ENCODE measurements at places on chromosomes 2 and 18.

DNA sequence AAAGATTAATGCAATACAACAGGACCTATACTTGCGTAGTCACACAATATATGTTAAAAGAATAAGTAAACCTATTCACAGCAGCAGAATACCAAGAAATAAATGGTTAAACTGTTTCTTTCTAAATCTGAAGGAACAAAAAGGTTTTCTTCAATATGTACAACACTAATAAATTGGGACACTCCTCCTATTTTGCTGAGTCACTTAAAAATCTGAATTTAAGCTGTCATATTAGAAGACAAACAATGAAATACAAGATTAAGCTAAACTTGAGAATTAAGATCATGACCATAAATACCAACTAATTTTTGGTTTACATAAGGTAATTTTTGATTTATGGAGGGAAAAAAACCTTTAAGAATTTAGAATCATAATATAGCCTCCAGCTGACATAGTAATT is 92.8 kb downstream of the ARHGEF33 start:
- DNase-seq, result no peak

DNA sequence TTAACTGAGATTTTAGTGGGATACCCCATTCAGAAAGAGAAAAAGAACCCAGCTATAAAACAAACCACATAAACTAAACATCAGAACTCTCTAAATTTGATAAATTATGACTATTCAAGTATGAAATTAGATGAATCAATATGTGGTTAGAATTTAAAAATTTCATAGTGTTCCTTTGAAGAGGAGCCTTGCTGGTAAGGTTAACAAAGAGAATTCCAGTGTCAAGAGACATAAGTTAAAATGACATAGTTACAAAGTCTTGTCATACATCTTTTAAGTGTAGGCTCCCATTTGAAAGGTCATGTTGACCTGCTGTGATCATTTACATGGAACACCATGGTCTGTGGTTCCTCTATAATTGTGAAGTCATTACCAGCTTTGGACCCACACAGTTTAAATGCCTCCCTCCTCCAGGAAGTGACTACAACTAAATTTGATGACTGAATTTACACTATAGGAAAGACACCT is 231.6 kb upstream of the ETAA1 start:
- DNase-seq, result no peak

GRCh38 chr2:144606466-144607095 is 86.7 kb upstream of the ZEB2 start:
- no peak for DNase-seq

DNA sequence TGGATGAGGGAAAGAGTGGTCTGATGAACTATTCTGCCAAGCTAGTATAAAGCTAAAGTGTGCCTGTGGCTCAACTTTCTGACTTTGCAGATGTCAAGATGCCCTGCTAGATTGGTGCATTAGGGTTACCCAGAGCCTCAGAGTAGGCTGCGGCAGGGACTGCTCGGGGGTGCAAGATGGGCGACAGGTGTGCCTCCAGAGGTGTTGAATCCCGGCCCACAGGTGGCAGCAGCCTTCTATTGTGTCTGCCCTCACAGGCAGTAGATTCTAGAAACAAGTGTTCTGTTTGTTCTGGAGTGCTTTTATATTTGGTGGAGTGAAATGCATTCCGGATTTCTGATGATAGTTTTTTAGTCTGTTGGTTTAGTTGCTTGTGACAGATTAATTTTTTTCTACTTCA is 131.6 kb upstream of the IL1R2 start:
- DNase-seq, result no peak

- no peak for DNase-seq
Observed at GRCh38 chr2:235049069-235049468, 97.3 kb downstream of the SH3BP4 start.

- no peak for DNase-seq
Observed at GRCh38 chr2:112795774-112796173, 11.5 kb upstream of the IL1A start.

DNA sequence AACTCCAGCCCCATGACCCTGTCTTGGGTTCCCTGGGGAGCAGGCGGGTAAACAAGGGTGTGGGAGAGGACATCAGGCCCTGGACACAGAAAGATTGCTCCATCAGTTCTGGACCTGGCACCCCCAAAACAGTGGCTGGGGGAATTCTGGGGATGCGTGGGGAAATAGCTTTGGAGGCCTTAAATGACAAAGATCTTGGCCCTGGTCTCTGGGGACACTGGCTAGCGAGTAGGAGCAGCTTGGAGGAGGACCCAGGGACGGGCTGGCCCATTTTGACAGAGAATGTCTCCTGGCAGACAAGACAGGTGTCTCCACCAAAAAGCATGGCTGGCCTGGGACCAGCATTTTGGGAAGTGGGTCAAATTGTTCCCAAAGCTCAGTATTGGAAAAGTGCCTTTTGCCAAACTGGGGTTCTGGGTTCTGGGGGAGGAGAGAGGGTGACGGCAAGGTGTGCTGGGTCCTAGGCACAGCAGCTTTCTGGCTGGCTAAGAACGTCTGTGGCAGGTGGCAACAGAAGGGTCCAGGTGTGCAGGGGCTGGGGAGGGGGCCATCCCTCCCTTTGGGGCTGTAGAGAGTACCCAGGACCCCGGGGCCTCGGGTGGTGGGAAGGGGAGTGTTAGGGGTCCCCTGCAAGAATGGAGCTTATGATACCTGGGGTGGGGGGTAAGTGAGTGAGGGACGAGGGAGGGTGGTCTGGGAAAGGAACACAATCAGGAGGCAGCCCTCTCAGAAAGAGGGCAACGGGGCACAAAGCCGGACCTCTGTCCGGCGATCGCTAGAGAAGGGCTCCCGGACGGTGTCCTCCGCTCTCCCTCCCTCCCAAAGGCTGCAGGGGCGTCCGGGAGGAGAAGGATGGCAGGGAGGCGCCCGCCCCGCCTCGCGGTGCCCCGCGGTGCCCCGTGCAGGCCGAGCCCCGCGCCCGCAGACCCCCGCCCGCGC is 556 bp downstream of the CYRIA start:
- DNase-seq, result no peak

DNA sequence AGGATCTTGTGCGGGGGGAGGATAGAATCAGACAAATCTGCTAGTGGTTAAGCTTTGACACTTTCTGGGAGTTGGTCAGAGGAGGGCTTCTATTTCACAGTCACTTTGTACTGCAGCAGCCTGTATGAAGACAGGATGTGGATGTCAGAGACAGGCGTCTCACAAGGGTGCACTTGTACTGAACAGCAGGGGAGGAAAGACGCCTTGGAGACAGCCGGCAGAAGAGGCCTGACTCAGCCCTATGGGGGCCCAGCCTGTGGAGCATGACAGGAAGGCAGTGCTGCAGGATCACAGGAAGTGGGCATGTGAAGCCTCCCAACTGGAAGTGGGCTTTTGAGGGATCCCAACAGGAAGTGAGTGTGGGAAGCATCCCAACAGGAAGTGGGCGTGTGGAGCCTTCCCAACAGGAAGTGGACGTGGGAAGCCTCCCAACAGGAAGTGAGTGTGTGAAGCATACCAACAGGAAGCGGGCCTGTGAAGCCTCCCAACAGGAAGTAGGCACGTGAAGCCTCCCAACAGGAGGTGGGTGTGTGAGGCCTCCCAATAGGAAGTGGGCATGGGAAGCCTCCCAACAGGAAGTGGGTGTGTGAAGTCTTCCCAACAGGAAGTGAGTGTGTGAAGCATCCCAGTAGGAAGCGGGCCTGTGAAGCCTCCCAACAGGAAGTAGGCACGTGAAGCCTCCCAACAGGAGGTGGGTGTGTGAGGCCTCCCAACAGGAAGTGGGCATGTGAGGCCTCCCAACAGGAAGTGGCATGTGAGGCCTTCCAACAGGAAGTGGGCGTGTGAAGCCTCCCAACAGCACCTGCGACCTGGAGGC is 212.3 kb downstream of the SNTG2 start:
- no peak for DNase-seq

DNA sequence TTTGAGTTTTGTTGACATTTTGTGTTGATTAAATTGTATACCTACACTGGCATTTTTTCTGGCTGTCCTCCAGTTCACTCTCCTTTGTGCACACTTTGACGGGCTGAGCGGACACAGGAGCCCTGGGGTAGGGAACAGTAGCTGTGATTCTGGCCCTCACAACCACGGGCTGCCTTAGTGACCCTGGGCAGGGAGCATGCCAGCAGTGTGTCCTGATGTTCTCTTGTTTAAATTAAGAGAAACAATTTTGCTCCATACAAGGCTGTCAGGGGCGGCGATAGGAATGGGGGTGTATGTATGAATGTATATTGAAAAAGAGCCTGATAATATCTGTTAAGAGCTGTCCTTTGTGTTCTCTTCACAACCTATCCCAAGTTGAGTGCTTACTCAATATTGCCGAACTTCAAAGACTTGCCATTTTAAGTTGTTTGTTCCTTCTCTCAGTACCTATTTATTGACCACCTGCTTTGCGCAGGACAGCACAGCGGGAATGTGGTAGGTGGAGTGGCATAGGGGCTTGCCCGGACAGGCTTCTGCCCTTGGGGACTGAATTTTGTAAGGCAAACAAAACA is 103.7 kb upstream of the EML6 start:
- DNase-seq, result no peak

GRCh38 chr2:146031158-146031557 is 1511.2 kb upstream of the ZEB2 start:
- DNase-seq, result no peak

DNA sequence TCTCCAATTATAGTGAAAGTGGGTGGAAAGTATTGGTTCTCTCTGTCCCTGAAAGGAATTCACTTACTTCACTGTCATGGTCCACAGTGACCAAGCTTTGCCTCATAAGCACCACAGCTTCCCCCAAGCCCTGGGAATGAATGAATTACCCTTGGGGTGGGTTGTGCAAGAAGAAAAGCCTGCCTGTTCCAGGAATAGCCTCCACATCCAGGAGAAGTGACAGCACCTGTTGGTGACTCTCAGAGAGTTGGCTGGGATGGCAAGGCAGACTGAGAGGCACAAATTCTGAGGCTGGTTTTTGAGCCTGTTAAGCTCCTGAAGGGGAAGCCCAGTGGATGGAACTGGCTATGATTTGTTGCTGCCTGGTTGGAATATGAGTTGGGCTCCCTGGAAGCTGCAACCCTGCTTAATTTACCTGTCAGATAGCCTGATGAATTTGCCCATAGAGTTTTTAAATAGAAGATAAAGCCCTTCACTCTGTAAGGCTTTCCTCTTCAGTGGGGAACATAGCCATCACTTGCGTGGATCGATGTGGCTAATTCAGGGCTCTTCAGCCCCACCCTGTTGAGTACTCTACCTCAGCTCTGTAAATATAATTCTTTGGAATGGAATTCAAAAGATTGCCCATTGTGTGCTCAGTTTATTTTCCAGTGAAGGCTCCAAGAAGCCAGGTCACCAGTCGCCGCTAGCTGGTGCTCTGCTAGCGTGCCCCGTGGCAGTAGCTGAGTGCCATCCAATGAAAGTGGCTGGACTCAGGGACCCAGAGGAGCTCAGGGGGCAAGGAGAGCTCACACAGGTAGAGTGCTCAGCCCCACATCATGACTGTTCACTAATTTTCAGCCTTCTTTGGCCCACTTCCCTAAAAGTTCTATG is 479.3 kb downstream of the IRS1 start:
- no peak for DNase-seq

DNA sequence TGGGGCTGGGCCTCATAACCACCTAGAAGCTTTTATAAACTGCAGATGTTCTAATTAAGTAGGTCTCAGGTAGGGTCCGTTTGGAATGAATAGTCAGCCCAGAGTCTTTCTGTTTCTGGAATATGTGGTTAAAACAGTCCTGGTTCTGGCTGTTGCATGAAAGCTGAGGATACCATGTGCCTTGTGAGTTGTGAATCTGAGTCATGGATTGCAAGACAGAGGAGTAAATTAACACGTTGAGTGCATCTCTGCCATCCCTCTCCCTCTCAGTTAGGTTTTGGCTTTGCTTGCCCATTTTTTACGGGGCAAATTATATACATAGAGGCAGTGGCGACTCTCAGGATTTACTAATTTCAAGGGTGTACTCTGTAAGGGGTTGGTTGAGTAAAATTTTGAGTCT is 59.1 kb downstream of the NCK2 start:
- DNase-seq, result no peak

DNA sequence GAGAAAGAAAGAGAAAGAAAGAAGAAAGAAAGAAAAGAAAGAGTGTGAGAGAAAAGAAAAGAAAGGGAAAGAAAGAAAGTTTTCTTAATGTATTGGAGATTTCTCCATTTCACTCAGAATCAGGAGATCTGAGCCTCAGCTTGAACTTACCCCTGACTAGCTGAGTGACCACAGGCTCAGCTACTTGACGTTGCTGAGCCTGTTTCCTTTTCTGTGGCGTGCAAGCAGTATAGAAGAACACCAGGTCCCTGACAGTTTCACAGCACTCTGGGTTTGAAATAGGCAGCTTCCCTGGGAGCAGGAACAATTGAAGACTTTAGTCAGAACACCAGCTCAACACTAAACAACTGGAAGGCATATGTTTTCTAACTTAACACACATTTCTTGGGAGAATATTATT is 44.7 kb downstream of the MARCO start:
- DNase-seq, result no peak

DNA sequence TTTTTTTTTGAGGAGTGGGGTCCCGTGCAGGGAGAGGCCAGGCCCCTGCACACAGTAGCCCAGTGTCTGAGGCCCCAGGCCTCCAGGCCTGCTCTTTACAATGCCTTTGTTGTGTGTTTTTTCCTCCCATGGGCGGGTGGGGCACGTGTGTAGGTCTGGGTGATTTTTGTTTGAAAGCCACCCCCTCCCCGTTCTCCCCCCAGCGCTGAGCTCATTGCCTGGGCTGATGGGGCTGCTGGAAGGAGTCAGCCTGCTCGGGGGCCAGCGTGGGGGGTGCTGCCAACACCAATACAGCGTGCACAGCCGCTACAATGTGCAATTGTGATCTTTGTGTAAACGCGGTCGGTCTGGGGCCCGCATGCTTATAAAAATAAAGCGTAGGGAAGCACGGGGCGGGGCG is 142.7 kb downstream of the DYSF start:
- no peak for DNase-seq

- no peak for DNase-seq
Observed at GRCh38 chr18:3044931-3045698, 32.2 kb upstream of the LPIN2 start.

- DNase-seq, result no peak
Observed at GRCh38 chr2:111154758-111155157, 34.0 kb downstream of the BCL2L11 start.

DNA sequence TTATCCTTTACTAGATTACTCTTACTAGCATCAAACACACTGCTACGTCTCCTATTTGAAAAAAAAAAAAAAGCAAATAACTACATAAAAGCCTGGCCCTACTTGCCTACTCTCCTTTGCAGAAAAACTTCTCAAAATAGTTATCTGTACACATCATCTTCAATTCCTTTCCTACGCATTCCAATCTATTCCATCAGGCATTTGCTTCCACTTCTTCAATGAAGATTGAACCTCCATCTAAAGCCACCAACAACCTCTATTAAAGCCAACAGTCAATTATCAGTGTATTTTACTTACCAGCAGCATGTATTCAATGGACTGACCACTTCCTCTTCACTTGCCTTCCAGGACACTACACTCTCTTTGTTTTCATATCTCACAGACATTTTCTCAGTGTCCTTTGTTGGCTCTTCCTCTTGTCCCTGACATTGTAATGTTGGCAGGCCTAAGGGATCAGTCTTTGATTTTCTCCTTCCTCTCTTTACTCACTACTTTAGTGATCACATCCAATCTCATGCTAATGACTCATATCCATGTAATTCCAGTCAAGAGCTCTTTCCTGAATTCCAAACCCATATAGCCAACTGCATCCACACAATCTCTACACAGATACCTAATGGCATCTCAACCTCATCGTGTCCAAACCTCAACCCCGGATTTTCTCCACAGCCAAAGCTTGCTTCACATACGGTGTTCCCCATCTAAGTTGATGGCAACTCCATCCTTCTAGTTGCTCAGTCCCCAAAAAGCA is 131.3 kb downstream of the CCDC148 start:
- DNase-seq, result no peak

GRCh38 chr2:56008661-56009431 is 85.3 kb upstream of the EFEMP1 start:
- DNase-seq, result peak; percentile 85

GRCh38 chr2:138121666-138122661 is 157.7 kb downstream of the HNMT start:
- DNase-seq, result no peak
